ENCODE measurements at places on chromosomes 5 and 9. TPM values are rescaled to one million over a fixed set of nuclear protein-coding genes. Genes with fewer than 3 reads are reported as not detected.

DNAH5 gene
- 5.5 TPM for total RNA-seq

C5orf46 gene
- not detected for total RNA-seq

RNF183 gene
- total RNA-seq, result not detected

PAEP gene
- total RNA-seq, result not detected

DRD1 gene
- 6.1 TPM for total RNA-seq

SH3RF2 gene
- total RNA-seq, result 0.31 TPM

NTRK2 gene
- 266 TPM for total RNA-seq

PDGFRB gene
- total RNA-seq, result 13.7 TPM

OR1J1 gene
- total RNA-seq, result not detected

CLIC3 gene
- total RNA-seq, result 0.31 TPM

PPP6C gene
- total RNA-seq, result 23.1 TPM

SLC24A2 gene
- total RNA-seq, result 10.8 TPM

CARD6 gene
- total RNA-seq, result 1.6 TPM
